SK-N-SH (cell line): ENCODE measurements at places on chromosomes 6 and 20. TPM values are rescaled to one million over a fixed set of nuclear protein-coding genes. Genes with fewer than 3 reads are reported as not detected.

FAM162B gene
- polyA plus RNA-seq, result not detected in 2 replicates

DNA sequence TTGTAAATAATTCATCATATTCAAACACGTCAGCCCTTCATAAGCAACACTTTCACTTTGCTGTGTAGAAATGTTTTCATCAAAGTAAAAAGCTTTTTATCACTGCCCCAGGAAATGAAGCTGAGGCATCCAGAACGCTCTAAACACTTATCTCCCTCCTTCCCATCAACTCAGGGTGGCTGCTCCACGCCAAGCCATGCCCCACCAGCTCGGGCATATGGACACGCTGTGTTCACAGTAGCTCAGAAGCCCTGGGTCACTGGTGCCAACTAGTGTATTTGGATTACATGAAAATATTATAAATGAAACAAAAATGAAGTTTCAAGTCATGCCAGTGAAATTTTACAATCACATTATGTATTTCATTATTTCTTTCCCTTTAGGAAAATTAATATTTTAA, 10.3 kb downstream of the PDE10A start:
- no peak for DNase-seq

GRCh38 chr20:59322081-59322480, 21.7 kb downstream of the EDN3 start:
- DNase-seq, result no peak

DNA sequence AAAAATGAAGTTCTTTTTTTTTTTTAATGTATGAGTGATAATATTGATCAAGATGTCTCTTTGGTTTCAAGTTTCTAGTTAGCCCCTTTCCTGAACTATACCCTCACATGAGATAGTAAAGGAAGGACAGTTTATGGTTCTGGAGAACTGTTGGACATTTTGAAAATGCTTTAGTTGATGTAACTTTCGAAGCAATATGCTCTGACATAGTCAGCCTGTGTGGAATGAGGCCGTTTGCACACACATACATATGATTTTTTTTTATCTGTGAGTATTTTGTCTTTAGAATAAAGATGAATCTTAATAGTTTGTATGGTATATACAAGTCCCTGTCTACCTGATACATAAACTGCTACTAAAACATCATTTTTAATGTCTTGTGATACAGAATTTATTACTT, 177.0 kb downstream of the ARID1B start:
- no peak for DNase-seq

- no peak for DNase-seq
These were observed 25.2 kb downstream of the RIOK1 start for GRCh38 chr6:7414811-7415210.

LIN28B gene
- polyA plus RNA-seq, result 0.67 and 0.91 TPM in 2 replicates

DNA sequence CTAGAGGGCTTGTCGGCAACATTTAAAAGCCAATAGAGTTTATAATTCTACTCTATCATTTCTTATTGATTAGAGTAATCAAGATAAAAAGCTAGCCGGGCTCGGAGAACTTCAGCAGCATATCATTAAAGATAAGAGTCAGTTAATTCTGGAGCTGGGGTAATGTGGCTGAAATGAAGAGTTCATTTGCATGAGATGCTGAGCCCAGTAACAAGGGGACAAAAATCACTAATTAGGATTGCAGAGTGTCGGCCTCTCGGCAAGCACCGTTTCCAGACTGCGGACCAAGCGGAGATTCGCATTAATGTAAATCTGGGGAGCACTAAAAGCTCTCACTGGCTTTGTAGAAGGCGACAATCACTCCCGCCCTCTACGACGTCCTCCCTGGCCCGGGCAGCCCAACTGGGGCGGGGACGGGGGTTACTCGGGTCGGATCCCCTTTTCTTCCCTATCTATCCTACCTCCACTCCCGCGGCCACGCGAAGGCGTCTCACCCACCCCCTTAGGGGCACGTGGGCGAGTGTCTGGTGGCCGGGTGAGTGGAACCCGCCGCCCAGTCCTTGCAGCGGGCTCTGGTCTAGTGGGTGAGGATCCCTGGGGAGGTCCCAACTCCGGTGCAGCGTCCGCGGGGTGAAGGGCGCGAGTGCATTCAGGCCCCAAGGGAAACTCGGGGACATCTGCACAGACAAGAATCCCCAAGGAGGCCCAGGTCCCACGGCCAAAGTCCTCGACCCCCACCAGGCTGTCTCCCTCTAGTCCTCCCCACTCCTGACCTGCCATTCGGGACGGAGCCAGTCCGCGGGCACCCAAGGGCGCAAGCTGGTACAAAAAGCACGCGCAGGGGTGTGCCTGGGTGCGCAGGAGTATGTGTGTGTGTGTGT, 42.2 kb upstream of the OSTM1 start:
- DNase-seq, result peak; percentile 57

DNA sequence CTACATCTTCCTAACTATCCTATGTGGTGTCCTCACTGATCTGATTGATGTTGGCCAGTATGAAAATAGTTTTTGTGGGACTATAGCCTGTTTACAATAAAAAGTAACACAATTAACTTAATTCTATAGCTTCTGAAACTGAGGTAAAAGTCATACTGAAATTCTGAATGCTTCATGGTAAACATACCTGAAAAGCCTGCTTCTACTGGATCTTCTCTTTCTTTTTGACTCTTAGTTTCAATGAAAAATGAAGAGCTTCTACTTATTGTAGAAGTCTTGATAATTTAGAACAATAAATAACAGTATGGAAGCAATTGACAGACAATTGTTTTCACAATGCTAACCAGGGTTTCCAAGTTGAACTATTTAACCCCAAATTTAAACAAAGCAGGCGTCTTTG, 383.9 kb upstream of the MMS22L start:
- no peak for DNase-seq

RNF39 gene
- not detected in 2 replicates for polyA plus RNA-seq

DNA sequence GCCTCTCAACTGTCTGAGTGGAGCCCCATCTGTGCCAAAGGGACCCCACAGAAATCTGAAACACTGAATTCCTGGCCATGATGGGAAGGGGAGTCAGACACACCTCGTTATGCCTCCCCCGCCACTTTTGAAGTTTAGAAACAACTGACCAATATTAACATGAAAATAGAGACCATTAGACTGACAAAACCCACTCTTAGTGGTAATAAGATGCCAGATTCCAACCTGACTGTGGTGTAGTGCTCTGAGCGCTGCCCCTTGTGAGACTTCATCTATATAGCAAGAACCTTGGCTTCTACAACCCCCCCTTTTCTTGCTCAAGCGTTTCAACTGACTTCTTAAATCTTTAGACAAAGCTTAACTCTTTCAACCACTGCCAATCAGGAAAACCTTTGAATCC, 46.1 kb upstream of the UNC93A start:
- no peak for DNase-seq

RIMS1 gene
- polyA plus RNA-seq, result 0.20 and 0.45 TPM in 2 replicates

SAMD5 gene
- polyA plus RNA-seq, result not detected in 2 replicates

- DNase-seq, result no peak
These were observed 13.4 kb upstream of the MYO6 start for GRCh38 chr6:75735491-75736186.
